ENCODE measurements at places on chromosomes 2 and 18. TPM values are rescaled to one million over a fixed set of nuclear protein-coding genes. Genes with fewer than 3 reads are reported as not detected.

DNA sequence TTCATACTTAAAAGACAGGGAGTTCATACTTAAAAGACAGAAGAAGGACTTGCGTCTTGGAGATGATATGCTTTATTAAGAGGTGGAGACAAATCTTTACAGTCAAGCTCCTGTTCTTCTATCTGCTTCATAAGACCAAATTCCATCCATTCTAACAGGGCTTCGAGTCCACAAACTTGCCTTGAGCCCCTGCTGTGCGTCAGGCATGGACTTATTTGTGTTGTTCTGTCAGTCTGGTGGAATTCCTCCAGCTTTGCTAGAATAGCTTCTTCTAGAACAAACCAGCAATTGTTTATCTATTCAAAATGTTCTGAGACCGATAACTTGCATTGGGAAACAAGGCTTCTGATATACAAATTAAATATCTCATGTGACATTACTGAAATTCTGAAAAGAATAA lies 73.9 kb upstream of the SOX11 start:
- no peak for DNase-seq

GRCh38 chr2:237966250-237966564 lies 607 bp upstream of the UBE2F start:
- DNase-seq, result no peak

- no peak for DNase-seq
These were observed 43.0 kb upstream of the RAB6C start for GRCh38 chr2:129936334-129936934.

- no peak for DNase-seq
These were observed 40.9 kb upstream of the MBP start for GRCh38 chr18:77173275-77174030.

DNA sequence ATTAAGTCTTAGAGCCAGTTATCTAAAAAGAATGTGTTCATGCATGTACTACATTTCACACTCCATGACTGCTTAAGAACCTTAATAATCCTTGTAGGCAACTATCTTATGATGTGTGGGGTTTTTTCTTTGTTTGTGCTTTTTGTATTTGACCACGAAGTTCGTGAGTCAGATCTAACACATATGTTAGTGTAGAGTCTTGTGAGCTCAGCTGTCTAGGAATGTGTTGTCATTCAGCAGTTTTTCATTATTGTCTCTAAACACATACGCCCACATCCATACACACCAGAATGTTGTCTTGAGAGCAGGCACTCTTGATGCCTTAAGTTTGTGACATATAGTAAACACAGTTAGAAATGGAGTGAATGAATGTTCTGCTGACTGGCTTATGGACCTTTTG lies 38.4 kb downstream of the CAB39 start:
- peak; percentile 65 for DNase-seq

GRCh38 chr2:176746411-176746810 lies 466.2 kb upstream of the HNRNPA3 start:
- DNase-seq, result no peak

DNA sequence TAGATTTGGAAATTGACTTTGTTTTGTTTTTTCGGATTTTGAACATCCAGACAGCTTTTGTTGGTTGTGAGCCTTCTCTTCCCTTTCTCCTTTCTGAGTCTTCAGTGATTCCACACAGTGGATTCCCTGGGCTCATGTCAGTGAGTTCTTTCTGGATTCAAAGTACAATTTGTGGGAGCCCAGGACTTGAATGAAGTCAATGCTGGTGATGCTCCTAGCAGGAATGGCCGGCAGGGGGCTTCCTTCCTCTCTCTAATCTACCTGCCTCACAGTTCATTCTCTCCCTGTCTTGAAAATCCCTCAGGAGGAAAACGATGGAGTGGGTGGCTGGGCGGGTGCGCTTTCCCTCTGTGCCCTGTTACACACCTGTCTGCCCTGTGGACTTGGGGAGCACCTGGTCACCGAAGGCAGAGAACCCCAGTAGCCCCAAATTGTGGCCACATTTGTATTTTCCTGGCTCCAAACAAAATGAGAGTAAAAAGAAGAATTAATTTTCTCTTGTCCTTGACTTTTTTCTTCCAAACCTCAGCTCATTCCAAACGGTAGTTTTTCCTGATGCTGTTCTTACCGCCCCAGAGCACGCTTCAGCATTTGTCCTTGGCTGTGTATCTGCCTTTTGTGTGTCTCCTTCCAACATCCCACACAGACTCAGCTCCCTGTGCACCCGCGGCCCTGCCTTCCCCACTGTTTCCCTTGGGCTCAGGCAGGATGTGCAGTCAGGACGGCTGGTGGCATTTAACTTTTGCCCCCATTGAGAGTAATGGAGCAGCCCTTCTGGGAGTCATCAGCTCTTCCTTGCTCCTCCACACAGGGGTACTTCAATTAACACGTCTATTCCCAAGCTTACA lies 86.6 kb downstream of the MARCO start:
- DNase-seq, result peak; percentile 7

GRCh38 chr2:181627545-181627944 lies 29.4 kb downstream of the CERKL start:
- DNase-seq, result no peak

DNA sequence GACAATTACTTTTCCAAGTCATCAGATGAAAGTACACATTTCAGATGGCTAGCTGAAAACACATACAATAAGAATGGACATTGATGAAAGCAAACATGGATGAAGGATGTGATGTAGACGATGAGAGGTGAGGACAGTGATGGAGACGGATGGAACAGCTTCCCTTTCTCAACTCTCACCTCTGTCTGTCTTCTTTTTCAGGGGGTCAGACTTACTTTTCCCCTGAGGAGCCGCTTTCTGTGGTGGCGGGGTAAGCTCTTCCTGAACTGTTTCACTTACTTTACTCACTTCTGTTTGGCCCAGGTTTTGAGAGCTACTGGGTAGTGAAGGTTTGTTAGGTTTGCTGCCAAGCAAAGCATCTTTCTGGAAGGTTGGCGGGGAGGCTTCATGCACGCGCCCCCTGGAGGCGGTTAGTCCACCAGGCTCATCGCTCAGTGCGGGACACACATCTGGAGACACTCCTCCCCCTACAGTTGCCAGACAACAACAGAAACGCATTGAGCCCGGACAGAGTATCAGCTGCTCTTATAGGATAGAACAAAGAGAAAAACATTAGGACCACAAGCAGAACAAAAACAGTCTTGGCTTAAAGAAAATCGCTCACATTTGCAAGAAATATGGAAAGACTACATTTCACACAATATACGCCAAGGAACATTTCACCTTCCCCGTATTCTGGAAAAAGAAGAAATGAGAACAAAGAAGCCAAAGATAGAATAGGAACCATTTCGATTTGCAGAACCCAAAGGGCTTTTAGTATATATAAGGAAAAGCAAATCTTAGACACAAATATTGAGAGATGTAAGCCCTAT lies 90.5 kb downstream of the MYOM1 start:
- peak; percentile 63 for DNase-seq

- DNase-seq, result no peak
These were observed 104.7 kb upstream of the FAM117B start for GRCh38 chr2:202530038-202530437.

GRCh38 chr18:63479826-63480225 lies 3.1 kb downstream of the SERPINB5 start:
- no peak for DNase-seq

DNA sequence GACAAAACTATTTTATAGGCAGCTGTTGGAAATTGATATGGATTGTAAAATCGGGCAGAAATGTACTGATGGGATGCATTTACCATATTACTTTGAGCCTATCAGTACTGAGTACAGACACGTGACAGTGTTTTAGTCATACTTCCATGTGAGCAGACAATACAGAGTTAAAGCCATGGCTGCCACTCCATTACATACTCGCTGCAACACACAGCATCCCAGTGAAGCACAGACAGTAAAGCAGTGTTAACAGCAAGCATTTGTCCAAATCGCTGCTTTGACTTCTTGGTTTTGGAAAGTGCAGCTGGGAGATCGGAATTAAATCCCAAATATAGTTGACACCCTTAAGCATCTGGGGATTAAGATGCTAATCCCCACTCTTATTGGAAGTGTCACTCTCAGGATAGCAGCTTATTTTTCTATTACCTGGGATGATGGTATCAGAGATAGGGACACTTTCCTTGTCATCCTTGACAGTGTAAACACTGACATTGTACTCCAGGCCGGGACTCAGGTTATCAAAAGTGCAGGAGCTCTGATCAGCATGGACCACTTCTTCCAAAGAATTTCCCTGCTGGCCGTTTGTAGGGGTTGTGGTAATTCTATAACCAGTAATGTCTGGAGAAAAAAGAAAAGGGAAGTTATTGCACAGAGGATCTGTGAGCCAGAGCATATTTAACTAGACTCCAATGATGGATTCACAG lies 41.6 kb downstream of the FN1 start:
- no peak for DNase-seq

DNA sequence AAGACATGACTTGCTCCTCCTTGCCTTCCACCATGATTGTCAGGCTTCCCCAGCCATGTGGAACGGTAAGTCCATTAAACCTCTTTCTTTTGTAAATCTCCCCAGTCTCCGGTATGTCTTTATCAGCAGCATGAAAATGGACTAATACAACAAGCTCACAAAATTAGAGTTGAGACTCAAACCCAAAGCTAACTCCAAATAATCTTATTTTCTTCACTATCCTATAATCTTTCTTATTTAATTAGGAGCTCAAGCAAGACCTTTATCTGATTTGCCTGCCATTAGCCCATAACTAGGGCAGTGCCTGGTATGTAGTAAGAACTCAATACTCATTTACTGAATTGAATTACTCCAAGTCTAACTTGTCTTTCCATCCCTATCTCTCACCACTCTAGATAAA lies 289.2 kb downstream of the SUCLG1 start:
- DNase-seq, result no peak

- no peak for DNase-seq
These were observed 158.1 kb upstream of the VRK2 start for GRCh38 chr2:57888463-57888862.

GRCh38 chr2:236662231-236663185 lies 92.9 kb downstream of the ACKR3 start:
- no peak for DNase-seq

- DNase-seq, result no peak
These were observed 8.2 kb downstream of the BAZ2B start for GRCh38 chr2:159608108-159608507.

DNA sequence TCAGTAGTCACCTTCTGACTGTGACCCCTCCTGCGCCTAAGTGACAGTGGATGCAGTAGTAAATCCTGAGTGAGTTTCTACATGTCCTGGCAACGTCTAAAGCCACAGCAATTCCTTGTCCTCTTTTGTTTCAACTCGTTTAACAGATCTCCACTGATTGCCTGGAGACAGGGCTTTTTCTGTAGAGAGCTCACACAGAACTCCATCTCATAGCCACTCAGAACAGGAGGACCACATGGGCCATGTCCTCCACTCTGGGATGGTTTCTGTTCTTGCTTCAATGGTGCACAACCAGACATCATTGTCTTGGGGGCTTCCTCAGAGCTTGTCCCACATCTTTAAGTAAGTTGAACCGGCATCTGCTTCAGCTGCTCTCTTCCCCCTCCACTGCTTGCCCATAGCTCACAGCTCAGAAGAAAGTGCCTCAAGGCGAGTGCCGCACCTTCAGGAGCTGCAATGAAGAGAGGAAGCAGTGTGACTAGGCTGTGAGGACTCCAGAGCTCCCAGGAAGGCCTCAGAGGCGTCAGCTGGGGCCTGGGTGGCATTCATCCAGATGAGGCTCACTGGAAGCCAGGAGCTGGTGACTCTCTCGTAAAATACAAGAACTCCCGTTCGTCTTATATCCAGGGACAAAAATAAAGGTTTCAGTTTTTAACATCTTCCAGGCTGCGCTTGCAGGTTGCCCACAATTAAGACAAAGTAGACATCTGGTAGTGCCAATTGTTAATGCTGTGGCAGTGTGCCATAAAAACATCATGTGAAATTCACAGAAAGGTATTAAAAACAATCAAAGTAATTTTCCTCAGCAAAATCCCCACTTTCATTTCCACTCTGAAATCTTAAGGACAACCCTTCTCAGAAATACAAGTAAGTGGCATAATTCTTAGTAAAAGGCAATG lies 37.3 kb downstream of the ST3GAL5 start:
- DNase-seq, result no peak

Gene MSTN
- polyA plus RNA-seq, result 0.06 TPM

Gene RUFY4
- not detected for polyA plus RNA-seq

Gene HRH4
- 0.01 TPM for polyA plus RNA-seq

Gene DIPK1C
- polyA plus RNA-seq, result not detected

Gene EML6
- 0.12 TPM for polyA plus RNA-seq

Gene NPPC
- polyA plus RNA-seq, result not detected

Gene INO80B
- 4.8 TPM for polyA plus RNA-seq

Gene DSC1
- polyA plus RNA-seq, result not detected

Gene FTCDNL1
- polyA plus RNA-seq, result 0.10 TPM

Gene TMEM247
- polyA plus RNA-seq, result not detected

Gene UGT1A3
- polyA plus RNA-seq, result not detected

Gene WDFY1
- polyA plus RNA-seq, result 74.8 TPM

Gene PPP4R1
- polyA plus RNA-seq, result 101 TPM

Measured in AG04450 (cell line).